GF-D8 (cell line): ENCODE measurements at places on chromosomes 13 and 19.
A peak's percentile ranks its signal among the peaks of the same experiment; 100 is the strongest.

- DNase-seq = no peak
These were observed 1208.0 kb downstream of the DIAPH3 start for GRCh38 chr13:58955546-58956385.

DNA sequence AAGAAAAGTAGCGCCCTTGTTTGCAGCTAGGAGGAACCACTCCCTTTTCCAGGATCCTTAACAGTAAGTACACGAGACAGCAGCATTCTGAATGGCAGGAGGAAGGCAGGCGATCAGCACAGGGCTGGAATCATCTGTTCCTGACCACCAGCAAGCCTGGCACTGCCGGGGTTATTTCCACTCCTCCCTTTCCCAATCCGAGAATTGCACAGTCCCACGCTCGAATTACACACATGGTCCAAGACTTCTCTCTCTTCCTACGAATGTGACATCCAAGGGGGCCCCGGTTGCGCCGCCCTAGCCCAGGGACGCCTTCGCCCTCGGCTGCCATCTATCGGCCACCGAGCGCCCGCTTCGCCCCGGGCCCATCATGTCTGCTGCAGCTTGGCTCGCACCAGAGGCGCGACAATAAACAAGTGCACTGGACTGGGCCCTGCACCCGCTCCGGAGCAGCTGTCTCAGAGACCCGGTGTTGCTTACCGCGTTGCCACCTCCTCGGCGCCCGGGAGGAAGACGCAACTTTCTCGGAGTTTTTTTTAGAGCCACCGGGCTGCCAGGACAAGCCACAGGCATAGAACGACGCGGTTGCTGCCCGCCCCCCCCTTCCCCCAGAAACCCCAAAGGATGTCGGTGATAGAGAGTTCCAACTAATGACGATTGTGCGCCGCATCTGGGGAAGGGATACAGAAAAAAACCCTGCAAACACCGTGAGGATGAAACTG, at the start of gene SLITRK5:
TSS of gene SLITRK5 (plus strand) at position 341 of the 722 bp plus-strand sequence. CDS start 4,018 bp downstream, outside the sequence.
- DNase-seq = no peak

- no peak for DNase-seq
These were observed 42.9 kb upstream of the PCDH9 start for GRCh38 chr13:67273001-67273400.

- DNase-seq = no peak
These were observed 149.5 kb upstream of the TSHZ3 start for GRCh38 chr19:31498781-31499180.

DNA sequence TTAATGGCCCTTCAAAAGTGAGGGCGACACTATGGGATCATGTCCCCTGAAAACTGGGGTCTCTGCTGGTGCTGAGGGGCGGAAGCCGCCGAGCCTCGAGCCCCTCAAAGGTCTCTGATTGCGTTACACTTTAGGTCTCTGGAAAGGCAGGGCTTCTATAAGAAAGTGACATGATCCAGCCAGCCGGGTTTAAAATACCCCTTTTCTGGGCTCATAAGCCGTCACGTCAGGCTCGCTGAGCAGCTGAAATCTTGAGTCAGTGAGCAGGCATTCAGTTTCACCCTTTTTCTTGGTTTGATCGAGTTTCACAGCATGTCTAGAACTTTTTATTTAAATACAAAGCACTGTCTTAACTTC, 600 bp upstream of the HMGB1 start:
- DNase-seq = no peak

DNA sequence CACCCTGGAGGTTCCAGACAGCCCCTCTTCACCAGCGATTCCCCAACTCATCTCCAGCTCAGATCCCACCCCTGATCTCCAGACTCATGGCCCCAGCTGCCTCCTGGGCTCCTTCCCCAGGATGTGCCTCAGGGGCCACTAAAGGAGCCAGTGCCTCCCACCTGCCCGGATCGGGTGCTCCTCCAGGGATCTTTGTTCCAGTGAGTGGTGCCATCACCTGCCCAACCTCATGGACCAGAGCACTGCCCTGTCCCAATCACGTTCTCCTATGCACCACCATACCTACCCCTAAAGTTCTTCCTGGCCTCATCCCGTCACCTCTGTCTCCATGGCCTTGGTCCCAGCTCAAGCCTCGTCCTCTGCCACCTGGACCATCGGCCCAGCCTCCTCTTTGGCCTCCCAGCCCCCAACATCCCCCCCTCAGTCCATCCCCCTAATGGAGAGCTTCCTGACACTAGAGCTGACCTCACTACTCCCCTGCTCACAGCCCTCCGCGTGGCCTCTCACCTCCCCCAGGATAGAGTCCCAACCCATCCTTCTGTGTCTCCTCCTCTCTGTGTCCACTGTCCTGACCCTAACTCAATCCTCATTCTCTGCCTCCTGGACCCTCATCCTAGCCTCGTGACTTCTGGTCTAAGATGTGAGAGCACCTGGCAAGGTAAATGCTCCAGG, 8.8 kb upstream of the GARIN5A start:
- no peak for DNase-seq

DNA sequence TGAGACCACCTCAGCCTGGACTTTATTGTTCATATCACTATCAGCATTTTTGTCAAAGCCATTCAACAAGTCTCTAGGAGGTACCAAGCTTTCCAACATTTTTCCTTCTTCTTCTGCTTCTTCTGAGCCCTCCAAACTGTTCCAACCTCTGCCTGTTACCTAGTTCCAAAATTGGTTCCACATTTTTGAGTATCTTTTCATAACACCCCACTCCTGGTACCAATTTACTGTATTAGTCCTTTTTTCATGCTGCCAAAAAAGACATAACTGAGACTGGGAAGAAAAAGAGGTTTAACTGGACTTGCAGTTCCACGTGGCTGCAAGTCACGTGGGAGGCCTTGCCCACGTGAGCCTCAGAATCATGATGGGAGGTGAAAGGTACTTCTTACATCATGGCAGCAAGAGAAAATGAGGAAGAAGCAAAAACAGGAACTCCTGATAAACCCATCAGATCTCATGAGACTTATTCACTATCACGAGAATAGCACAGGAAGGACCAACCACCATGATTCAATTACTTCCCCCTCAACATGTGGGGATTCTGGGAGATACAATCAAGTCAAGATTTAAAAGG, 215.1 kb downstream of the PCDH17 start:
- peak; percentile 13 for DNase-seq

DNA sequence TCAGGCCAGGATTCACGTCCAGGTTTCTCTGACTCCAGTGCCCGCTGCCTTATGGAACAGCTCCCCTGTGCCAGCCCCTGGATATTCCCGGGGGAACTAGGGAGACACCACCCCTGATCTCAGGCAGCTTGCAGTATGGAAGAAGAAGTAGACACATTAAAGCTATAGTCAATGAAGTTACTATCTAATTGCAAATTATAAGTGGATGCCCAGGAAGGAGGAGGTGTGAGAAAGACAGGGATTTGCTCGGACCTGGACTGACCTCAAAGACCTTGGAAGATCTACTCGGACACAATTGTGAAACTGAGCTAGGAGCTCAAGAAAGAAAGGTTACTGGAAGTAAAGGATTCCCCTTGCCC, 10.4 kb downstream of the SIGLEC11 start:
- no peak for DNase-seq

DNA sequence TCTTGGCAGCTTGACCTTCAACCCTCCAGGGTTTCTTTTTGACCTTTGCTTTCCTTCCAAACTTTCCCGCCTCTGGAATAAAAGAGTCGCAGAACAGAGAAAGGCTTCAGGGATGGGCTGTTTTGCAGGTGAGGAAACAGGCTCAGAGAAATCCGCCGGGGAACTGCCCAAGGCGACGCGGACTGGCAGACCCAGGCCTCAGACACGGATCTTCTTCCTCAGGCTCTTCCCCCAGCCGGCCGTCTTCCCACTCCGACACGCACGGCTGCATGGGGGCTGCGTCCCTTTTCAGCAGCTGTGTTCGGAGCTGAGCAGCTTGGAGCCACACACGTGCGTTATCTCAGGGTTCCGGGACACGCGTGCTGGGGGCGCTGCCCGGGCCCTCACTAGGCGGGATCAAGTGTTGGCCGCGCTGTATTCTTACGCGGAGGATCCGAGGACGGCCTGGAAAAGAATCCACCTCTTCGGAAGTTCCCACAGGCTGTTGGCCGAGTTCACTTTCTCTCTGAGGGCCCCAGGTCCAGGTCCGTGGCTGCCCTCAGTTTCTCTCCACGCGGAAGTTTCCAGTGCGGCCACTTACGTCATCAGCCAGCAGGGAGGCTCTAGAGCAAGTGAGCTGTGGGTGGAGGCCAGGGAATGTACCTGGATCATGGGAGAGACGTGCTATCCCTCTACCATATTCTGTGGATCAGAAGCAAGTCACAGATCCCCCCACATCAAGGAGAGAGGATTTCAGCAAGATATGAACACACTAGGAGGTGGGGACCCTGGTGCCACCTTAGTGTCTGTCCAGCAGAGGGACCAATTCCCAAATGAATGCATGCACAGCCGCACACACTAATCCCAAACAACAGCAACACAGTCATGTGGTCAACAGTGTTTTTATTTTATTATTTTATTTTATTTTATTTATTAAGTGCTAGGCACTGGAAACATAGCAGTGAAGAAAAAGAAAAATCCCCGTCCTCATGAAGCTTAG, 100.4 kb downstream of the ING1 start:
- DNase-seq = no peak

GRCh38 chr19:40229484-40229883, 3.0 kb upstream of the CCNP start:
- no peak for DNase-seq

DNA sequence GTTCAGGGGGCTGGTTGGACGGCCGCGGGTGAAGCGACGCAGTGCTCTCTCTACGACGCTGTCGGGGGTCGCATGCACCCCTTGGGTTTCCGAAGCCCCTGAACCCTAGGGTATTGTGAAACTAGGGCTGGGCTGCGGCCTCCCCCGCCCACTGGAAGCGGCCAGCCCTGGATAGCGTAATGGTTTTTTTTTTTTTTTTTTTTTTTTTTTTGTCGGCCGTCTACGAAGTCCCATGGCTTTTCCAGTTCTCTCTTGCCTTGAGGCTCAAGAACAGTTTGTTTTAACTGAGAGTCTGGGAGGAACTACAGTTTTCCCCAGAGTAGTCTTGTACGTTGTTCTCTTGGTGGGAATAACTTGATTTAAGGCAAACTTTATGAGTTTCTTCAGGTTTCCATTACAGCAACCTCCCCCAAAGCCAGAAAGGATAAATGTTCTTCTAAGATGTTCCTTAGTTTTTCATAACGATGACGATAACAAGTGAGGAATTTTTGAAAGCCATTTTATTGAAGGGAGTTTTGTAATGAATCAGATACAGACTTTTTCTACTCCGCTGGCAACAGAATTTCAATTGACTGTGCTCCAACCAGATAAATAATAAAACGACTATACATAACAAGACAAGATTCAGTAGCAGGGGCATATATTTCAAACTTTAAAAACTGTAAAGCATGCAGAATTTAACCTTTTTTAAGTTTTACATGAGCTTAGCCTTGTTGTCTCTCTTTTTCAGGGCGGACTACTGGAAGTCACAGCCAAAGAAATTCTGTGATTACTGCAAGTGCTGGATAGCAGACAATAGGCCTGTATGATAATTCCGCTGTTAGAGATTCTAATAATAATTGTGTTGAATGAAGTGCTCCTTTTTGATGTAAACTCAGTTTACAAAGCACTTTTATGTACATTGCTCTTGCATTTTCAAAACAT, 867 bp downstream of the WBP4 start:
- DNase-seq = peak; percentile 69

DNA sequence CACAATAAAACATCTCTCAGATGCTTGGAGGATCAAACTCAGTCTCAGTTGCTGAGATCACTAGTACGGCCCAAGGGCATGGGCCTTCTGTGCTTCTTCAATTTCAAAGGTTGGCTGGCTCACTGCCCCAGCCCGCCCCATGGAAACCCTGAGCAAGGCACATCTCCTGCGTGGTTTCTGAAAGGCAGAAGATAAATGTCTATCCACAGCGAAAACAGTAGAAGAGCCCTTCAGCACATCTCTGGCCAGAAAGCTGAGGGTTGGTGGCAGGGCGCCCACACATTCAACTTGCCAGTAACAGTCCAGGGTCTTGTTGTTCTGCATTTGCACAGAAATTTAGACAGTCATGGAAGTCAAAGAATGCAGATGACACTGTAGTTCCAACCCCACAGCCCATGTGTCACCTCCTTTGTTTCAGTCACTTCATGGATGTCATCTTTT, 24.0 kb upstream of the KATNAL1 start:
- no peak for DNase-seq

GRCh38 chr13:42355491-42356183, 83.7 kb downstream of the AKAP11 start:
- DNase-seq = no peak

GRCh38 chr19:17920527-17920926, 12.3 kb upstream of the CCDC124 start:
- DNase-seq = no peak
